Chondrocyte (in vitro differentiated cells): ENCODE measurements at places on chromosomes 1 and 21. TPM values are rescaled to one million over a fixed set of nuclear protein-coding genes. Genes with fewer than 3 reads are reported as not detected.

- H3K4me1 ChIP-seq, result no peaks in the 10 kb centered on the region
- no peak overlapping the region for H3K27ac ChIP-seq
- no peak for DNase-seq
- no peaks in the 10 kb centered on the region for H3K36me3 ChIP-seq
- peaks cover 2% of the 10 kb centered on the region for H3K27me3 ChIP-seq
These were observed 123.2 kb downstream of the IGSF21 start for GRCh38 chr1:18230840-18231239.

- H3K4me1 ChIP-seq, result peaks cover 11% of the 10 kb centered on the region
- no peak overlapping the region for H3K4me3 ChIP-seq
- peak; percentile 71 for DNase-seq
- H3K27ac ChIP-seq, result no peak overlapping the region
- H3K27me3 ChIP-seq, result no peaks in the 10 kb centered on the region
These were observed 17.3 kb upstream of the ZNF678 start for GRCh38 chr1:227546059-227546458.

GRCh38 chr1:243354511-243355153, 98.8 kb downstream of the SDCCAG8 start:
- no peak overlapping the region for H3K27ac ChIP-seq
- H3K27me3 ChIP-seq, result no peaks in the 10 kb centered on the region
- no peak overlapping the region for H3K4me3 ChIP-seq
- peaks cover 5% of the 10 kb centered on the region for H3K36me3 ChIP-seq

DNA sequence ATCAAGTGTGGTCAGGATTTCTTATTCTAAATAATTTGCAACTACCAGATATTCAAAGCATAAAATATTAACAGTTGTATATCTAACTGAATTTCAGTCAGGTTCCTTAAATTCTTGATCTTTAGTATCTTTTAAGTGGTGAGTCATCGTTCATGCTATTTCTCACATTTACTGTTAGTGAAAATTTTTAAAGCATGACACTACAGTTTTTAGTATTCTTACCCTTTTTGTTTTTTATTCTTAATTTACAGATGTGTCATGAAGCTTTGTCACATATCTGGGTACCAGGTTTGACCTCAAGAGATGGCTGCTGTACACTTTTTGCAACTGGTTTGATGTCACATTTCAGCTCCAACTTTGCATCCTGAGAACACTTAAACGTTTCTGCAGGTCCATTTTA, 12.7 kb downstream of the AKIRIN1 start:
- no peak overlapping the region for H3K4me3 ChIP-seq
- H3K27me3 ChIP-seq, result no peaks in the 10 kb centered on the region
- DNase-seq, result no peak
- peaks cover 26% of the 10 kb centered on the region for H3K4me1 ChIP-seq
- H3K27ac ChIP-seq, result peak overlapping the region; percentile 27

DNA sequence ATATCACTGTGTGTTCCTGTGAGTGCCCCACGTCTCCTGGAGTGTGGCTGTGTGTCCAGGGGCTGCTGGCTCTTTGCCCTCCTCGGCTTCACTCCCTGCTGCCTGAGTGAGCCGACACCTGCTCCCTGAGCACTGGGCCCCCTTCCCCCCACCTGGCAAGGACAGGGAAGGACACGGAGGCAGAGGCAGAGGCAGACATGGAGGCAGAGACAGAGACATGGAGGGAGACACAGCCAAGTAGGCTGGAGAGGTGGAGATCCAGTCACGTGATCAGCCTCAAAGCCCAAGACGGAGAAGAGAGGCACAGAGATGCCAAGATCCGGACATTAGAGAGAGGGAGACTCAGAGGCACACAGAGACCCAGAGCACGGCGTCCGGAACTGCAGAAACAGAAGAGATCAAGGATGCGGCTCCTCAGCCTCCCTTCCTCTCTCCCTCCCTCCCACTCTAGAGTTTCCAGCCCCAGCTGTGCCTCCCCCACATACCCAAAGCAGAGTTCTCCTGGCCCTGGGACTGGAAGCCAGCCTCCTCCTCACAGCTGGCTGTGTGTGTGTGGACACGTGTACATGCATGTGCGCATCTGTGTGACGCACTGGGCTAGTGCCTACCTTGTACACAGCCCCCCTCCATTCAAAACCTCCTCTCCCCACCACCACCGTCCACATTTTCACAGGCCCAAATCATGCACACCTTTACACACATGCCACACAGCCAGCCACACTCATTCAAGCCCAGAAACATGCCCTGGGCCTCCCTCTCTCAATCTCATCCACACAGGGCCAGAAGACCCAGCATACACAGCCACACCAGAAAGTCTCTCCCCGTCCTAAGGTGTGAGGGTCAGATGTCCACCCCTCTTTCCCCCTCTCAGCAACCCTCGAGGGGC, 39.1 kb upstream of the WASF2 start:
- no peak for DNase-seq
- H3K36me3 ChIP-seq, result peaks cover 21% of the 10 kb centered on the region
- peaks cover 48% of the 10 kb centered on the region for H3K4me1 ChIP-seq
- H3K27me3 ChIP-seq, result no peaks in the 10 kb centered on the region
- H3K4me3 ChIP-seq, result no peak overlapping the region

- H3K27me3 ChIP-seq, result peaks cover 28% of the 10 kb centered on the region
- no peak overlapping the region for H3K4me3 ChIP-seq
- DNase-seq, result no peak
- H3K4me1 ChIP-seq, result no peaks in the 10 kb centered on the region
These were observed 355.0 kb upstream of the ESRRG start for GRCh38 chr1:217078078-217078690.

DNA sequence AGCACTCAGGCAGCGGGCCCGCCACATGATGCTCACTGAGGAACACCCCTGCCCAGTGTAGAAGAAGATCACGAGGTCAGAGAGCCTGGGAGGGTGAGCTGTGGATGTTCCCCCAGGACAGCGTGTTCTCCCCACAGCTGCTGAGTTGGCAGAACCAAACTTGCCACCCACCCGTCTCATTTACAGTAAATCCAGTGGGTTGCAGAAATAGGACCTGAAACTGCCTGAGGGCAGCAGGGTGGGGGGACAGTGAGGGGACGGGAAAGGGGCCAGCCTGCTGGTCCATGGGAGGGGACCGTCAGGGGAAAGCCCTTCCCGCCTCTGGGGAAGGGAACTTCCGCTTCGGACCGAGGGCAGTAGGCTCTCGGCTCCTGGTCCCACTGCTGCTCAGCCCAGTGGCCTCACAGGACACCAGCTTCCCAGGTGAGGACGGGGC, at the start of gene C1QB:
C1QB (plus strand) TSS at position 356 of the 436 bp plus-strand sequence. CDS start 6,227 bp downstream, outside the sequence.
- no peaks in the 10 kb centered on the region for H3K36me3 ChIP-seq
- no peak within 1 kb of the TSS for H3K4me3 ChIP-seq
- H3K27ac ChIP-seq, result no peak within 1 kb of the TSS
- H3K27me3 ChIP-seq, result peaks cover 49% of the 10 kb centered on the region

DNA sequence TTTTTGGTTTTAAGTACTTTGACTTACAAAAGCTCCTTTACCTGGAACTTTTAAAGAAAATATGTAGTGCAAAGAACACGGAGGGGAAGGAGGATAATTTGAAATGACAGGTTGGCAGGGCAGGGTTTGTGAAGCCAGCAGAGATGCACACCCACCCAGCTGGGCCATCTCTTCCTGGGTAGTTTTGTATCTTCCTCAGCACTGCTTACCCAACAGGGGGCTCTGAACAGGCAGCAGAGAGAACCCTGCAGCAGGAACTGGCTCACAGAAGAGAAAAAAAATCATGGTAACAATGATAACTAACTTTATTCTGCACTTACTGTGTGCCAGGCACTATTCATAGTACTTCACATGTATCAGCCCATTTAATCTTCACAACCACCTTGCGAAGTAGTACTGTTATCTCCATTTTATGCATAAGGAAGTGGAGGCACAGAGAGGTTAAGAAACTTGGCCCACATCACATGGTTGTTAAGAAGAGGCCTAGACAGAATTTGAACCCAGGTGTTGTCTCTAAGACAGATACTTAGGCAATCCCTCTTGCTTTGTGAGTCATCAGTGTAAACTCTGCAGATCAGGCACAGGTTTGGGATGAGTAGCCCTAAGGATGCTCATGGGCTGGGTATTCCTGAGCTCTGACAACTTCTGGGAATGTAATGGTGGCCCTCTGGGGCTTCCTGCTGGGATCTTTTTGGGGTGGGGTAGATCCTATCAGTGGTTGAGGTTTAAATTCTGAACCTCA, 60.8 kb downstream of the ELK4 start:
- DNase-seq, result no peak
- no peaks in the 10 kb centered on the region for H3K36me3 ChIP-seq
- H3K27ac ChIP-seq, result no peak overlapping the region
- peaks cover 61% of the 10 kb centered on the region for H3K27me3 ChIP-seq
- peaks cover 3% of the 10 kb centered on the region for H3K4me1 ChIP-seq

DNA sequence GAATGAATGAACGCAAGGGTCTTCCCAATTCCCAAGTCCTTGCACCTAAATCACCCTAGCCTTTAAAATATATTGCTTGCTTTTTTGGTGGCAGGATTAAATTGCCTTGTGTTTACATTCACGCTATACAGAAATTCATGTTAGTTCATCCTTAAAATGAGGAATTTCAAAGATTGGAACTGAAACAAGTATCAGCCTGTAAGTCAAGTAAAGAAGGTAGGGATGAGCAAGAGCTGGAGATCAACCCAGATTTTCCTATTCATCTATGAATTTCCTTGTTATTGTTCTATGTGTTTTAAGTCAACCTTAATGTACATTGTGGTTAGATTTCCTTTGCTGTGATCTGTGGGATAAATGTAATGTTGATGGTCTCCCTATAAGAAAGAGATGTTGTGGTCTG, 248.2 kb downstream of the NFIA start:
- H3K4me3 ChIP-seq, result no peak overlapping the region
- peaks cover 4% of the 10 kb centered on the region for H3K36me3 ChIP-seq
- DNase-seq, result no peak
- no peak overlapping the region for H3K27ac ChIP-seq
- no peaks in the 10 kb centered on the region for H3K27me3 ChIP-seq
- no peaks in the 10 kb centered on the region for H3K4me1 ChIP-seq

- no peaks in the 10 kb centered on the region for H3K27me3 ChIP-seq
- no peaks in the 10 kb centered on the region for H3K4me1 ChIP-seq
- peaks cover under 1% of the 10 kb centered on the region for H3K36me3 ChIP-seq
- no peak overlapping the region for H3K27ac ChIP-seq
These were observed 55.3 kb upstream of the AK4 start for GRCh38 chr1:65092691-65093090.

DNA sequence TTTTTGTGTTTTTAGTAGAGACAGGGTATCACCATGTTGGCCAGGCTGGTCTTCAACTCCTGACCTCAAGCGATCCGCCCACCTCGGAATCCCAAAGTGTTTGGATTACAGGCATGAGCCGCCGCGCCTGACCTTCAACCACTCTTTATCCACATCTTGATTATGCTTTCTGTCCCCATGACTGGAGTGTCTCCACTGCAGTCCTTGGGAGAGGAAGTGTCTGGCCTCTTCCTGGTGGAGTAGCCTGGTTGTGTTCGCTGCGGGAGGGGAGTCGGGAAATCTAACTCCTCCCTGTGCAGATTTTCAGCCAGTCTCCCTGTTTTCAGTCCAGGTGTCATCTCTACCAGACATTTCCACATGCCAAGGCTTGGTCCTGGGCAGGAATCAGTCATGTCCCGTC, 9.7 kb downstream of the KISS1 start:
- H3K27me3 ChIP-seq, result peaks cover 47% of the 10 kb centered on the region
- H3K4me1 ChIP-seq, result peaks cover 3% of the 10 kb centered on the region
- no peak overlapping the region for H3K27ac ChIP-seq
- DNase-seq, result no peak

DNA sequence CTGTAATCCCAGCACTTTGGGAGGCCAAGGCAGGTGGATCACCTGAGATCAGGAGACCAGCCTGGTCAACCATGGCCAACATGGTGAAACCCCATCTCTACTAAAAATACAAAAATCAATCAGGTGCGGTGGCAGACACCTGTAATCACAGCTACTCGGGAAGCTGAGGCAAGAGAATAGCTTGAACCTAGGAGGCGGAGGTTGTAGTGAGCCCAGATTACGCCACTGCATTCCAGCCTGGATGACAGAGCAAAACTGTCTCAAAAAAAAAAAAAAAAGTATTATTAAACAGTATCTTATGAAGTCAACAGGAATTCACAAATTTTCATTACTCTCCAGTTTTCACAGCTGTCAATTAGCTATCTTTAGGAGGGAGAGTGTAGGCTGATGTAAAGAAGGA, 3.8 kb downstream of the ACBD6 start:
- DNase-seq, result no peak
- H3K27me3 ChIP-seq, result no peaks in the 10 kb centered on the region
- H3K27ac ChIP-seq, result no peak overlapping the region
- no peak overlapping the region for H3K4me3 ChIP-seq
- H3K36me3 ChIP-seq, result peaks cover 7% of the 10 kb centered on the region
- H3K4me1 ChIP-seq, result peaks cover 47% of the 10 kb centered on the region

GRCh38 chr1:101158424-101158823, 78.4 kb upstream of the S1PR1 start:
- DNase-seq, result no peak
- peaks cover 23% of the 10 kb centered on the region for H3K27me3 ChIP-seq
- no peak overlapping the region for H3K27ac ChIP-seq
- no peak overlapping the region for H3K4me3 ChIP-seq
- no peaks in the 10 kb centered on the region for H3K4me1 ChIP-seq

- H3K27ac ChIP-seq, result no peak overlapping the region
- no peak for DNase-seq
- H3K4me3 ChIP-seq, result no peak overlapping the region
- no peaks in the 10 kb centered on the region for H3K27me3 ChIP-seq
These were observed 516.9 kb downstream of the AMY1C start for GRCh38 chr1:104266612-104267011.

The EPS15 gene
- total RNA-seq, result 81.4 to 93.0 TPM (median 82.3 TPM) in 3 replicates

The FAM110D gene
- 0.22 to 0.27 TPM (median 0.23 TPM) in 3 replicates for total RNA-seq

The SLC25A34 gene
- total RNA-seq, result 0.90 to 1.9 TPM (median 1.3 TPM) in 3 replicates

The SUSD4 gene
- 0.42 to 0.87 TPM (median 0.85 TPM) in 3 replicates for total RNA-seq

The CELF3 gene
- total RNA-seq, result not detected in 3 replicates

The NOTCH2NLA gene
- 45.9 to 57.1 TPM (median 46.2 TPM) in 3 replicates for total RNA-seq

The TTC22 gene
- total RNA-seq, result not detected in 3 replicates

The TRIM17 gene
- 0.28 to 0.35 TPM in 2 of 3 replicates, not detected in the other for total RNA-seq

The MIGA1 gene
- 18.6 to 25.6 TPM (median 19.1 TPM) in 3 replicates for total RNA-seq

The EFNA3 gene
- total RNA-seq, result 4.3 to 5.5 TPM (median 4.5 TPM) in 3 replicates

The HJV gene
- not detected in 3 replicates for total RNA-seq
